Stimulated activated CD8-positive, alpha-beta memory T cell treated with anti-CD3 and anti-CD28 coated beads, Interleukin-15, amount 100 ng/mL, for 4 hours (primary cell): ENCODE measurements at places on chromosomes 1 and 21.

- no peak for DNase-seq
These were observed 54.6 kb upstream of the ECE1 start for GRCh38 chr1:21344750-21345443.

DNA sequence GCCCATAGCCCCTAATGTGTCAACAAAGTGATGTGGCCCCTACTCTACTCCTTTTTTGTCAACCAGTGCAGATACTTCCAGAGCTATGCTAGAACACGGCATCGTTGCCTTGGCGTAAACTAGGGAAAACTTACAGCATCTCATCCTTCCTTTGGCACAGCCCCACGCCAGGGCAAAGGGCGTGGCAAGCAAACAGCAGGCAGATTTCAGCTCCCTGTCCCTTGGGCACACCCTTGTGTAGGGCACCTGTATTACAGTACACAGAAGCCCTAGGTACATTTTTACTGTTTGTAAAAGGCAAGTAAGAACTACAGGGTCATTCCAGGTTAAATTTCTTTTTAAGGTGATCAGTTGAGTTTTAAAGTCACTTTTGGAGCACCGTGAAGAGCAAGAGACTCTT lies 29.3 kb downstream of the PRDX6 start:
- DNase-seq: no peak

GRCh38 chr1:153119491-153119971 lies 6.2 kb upstream of the SPRR2F start:
- no peak for DNase-seq

DNA sequence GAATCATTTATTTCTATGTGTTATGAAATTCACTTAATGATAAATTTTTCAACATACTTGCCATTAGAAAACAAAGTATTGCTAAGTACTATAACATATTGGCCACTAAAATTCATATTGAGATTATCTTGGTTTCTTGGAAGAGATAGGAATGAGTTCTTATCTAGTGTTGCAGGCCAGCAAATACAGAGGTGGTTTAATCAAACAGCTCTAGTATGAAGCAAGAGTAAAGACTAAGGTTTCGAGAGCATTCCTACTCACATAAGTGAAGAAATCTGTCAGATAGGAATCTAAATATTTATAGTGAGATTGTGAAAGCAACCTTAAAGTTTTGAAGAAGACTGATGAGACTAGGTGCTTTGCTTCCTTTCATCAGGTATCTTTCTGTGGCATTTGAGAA lies 37.9 kb upstream of the FOXE3 start:
- no peak for DNase-seq

- no peak for DNase-seq
These were observed 19.9 kb downstream of the SAMSN1 start for GRCh38 chr21:14526199-14526598.

DNA sequence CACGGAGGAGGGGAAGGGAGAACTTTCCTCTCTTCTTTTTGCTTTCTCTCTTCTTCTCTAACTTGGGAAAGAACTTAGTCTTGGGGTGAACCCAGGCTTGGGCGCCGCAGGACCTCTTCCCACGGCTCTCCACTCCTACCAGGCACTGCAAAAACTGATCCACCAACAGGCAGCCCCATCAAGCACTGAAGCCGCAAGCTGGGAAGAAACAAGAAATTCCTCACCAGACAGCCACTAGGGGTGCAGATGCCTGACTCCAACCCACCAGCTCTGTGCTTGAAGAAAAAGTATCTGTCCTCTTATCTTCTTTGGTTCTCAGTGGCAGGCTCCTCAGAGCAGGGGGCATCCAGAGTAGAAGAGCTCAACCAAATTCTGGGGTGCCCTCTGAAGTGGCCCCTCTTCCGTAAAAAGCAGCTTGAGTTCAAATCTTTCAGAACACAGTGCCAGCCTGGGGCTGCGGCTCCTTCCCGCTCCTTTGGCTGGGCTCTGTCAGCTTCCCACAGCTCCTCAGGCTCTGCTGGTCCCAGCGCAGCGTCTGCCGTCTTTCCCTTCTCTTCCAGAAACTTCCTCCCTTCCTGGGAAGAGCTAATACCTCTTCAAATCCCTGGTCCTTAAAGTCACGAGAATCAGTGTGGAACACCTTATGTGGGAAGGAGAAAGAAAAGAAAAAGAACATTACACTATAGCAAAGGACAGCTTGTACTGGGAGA lies 2.4 kb downstream of the SLC41A1 start:
- no peak for DNase-seq

DNA sequence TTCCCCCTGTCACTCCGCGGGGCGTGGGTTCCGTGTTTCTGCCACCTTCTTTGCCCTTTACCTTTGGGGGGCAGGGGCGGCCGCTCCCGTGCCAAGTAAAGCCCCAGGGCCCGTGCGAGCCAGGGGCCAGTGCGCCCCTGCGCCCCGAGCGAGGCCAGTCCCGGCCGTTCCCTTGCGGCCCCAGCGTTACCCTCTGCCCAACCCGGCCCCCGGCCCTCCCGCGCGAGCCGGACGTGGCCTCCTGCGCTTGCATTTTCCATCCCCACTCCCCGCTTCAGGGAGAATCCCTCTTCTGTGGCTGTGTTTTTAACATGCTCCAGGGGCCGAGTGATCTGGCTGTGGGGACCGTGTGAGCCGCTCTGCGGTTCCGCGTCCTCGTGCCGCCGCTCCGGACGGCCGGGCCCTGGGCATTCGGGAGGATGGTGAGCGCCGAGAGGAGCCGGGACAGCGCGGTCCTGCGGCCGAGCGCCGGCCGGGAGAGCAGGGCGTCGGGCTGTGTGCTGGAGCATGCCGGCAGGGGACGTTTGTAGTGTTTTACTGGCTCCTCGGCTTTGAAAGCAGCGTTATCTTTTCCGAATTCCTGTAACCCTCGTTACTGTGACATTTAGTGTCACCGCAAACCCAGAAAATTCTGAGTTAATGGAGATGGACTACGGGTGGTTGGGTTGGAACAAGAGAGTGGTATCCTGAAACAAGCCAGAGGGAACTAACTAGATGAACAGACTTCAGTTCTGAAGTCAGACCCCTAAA lies 1.0 kb downstream of the GALNT2 start:
- no peak for DNase-seq

GRCh38 chr1:34946211-34946610 lies 16.8 kb upstream of the DLGAP3 start:
- DNase-seq: no peak

DNA sequence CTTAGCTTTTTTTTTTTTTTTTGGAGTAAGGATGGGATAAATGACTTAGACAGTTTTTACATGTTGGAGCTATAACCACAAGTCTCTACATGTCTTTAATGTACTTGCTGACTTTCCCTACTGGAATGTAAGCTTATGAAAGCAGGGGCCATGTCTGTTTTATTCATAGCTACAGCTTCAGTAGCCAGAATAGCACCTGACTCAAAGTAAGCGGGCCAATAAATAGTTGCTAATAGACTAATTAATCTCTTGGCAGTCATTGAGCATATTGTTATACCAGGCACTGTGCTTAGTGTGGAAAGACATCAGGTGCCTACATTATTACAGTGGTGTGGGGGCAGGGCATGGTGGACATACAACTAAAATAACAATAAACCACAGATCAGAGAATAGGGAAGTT lies 84.4 kb upstream of the HOOK1 start:
- DNase-seq: no peak

GRCh38 chr1:204128464-204128963 lies 23.3 kb downstream of the ETNK2 start:
- DNase-seq: no peak

DNA sequence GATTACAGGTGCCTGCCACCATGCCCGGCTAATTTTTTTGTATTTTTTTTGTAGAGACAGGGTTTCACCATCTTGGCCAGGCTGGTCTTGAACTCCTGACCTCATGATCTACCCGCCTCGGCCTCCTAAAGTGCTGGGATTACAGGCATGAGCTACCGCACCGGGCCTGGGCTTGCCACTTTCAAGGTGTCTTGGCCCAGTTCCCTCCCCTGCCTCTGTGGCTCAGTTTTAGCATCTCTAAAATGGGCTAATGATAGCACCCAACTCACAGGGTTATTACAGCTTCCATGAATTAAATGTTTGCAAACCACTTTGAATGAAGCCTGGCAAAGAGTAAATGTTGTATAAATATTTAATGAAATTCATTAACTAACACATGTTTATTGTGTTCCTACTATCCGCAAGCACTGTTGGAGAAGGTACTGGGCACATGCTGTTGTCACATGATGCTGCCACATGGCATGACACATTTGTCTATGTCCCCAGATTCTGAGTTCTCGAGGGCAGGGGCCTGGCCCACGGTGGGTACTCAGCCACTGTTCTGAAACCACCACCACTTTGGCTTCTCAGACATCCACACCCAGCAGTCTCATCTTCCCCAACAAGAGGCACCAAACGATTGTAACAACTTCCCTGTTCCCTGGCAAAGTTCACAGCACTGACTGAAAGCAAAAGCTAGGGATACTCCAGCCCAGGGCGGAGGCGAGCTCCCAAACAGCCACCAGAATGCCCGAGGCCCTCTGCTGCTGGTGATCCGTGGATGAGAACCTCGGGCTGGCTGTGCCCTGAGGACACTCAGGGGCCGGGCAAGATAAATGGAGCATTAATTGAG lies 9.7 kb downstream of the IFFO2 start:
- DNase-seq: no peak

- DNase-seq: no peak
These were observed 19.0 kb upstream of the ABCG1 start for GRCh38 chr21:42199868-42200463.

DNA sequence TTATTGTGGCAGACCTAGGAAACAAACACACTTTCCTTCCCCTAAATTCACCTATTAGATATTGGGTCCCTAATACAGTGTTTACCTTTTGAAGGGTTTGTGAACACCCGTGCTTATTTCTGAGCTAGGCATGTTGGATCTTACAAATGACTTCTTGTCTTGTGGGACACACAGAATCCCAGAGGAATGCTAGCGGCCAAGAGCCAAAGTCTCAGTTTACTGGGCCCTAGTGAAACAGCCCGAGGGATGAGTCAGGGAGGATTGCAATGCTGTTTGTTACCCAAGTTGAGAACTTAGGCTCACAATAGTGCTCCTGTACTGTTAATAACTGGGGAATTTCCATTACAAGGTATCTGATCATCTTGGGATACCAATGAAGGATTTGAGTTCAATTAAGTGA lies 100.1 kb upstream of the AKT3 start:
- DNase-seq: no peak

GRCh38 chr1:9494936-9495758 lies 44.1 kb upstream of the SLC25A33 start:
- DNase-seq: peak; percentile 5

GRCh38 chr1:207134581-207134980 lies 30.5 kb downstream of the C4BPA start:
- no peak for DNase-seq

GRCh38 chr1:208852911-208853310 lies 608.7 kb upstream of the PLXNA2 start:
- no peak for DNase-seq

DNA sequence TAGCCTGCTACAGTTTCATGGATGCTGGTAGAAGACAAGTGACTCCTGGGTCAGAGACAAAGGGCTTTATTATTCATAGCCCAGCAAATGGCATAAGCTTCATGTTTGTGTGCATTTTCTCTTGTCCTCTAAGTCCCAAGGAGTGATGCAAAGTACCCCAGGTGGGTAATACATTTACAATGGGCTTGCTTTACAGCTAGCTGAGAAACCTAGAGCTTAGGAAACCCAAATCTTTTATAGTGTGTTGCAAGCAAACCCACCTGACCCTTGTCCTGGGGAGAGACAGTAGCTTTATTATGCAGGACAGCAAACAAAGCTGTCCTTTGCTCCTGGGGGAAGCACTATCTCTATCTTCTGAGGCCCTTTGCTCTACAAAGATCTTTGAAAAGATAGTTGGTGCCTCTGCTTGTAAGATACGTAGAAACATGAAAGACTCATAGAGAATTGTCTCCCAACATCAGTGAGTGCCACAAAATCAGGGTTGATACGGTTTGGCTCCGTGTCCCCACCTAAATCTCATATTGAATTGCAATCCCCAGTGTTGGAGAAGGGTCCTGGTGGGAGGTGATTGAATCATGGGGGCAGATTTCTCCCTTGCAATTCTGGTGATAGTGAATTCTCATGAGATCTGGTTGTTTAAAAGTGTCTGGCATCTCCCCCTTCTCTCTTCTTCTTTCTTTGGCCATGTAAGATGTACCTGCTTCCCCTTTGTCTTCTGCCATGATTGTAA lies 315.8 kb upstream of the USP24 start:
- DNase-seq: no peak

DNA sequence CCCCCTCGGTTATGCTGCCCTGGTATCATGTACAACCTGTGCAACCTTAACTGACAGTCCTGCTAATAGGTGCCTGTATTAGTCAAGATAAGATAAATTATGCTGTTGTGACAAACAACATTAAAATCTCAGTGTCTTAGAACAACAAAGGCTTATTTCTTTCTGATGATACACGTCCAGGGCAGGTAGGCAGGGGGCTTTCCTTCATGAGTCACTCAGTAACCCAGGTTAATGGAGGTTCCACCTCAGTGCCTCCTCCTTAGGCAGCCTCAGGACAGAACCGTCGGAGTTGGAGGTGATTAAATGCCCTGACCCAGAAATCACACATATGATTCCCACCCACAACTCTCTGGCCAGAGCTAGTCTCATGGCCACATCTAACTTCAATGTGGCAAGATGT lies 94.6 kb upstream of the CASZ1 start:
- DNase-seq: no peak

DNA sequence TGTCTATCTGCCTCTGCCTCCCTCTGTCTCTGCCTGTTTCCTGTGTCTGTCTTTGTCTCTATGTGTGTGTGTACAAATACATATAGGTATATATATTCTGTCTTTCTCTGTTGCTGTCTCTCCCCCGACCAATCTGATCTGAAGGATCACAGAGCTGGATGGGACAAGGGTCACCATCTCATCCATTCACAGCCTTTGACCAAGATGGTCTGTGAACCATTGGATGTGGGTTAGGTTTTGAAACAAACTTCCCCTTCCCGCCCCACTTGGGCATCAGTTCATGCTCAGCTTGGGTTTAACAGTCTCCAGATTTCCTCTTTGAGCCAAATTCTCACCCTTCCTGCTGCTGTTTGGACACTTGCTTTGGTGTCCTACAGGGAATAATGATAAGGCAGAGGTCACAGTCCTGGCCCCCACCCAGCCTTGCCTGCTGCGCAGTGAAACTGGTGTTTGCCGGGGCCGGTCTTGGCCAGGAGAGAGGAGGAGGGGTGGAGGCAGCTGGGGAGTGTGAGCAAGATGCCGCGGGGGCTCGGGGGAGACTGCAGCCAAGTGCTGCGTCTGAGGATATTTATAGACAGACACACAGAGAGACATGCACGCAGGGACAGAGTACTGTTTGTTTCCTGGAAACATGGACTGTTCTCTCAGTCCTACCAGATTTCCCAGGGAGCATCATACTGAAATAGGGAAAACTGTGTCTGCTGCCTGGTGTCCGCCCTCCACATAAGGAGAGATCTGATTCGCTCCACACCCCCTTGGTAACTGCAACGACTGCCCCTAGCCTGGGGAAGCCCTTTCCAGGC lies 27.0 kb upstream of the BTG2 start:
- no peak for DNase-seq

GRCh38 chr1:206128196-206128595 lies 11.0 kb upstream of the AVPR1B start:
- DNase-seq: no peak

GRCh38 chr1:24995140-24995539 lies 65.1 kb upstream of the RUNX3 start:
- no peak for DNase-seq

GRCh38 chr1:54045496-54045895 lies 7.5 kb downstream of the TMEM59 start:
- no peak for DNase-seq
